ENCODE measurements at places on chromosomes 1 and 21.

GRCh38 chr1:31861346-31861745, 45.5 kb upstream of the SPOCD1 start:
- no peak for DNase-seq

GRCh38 chr1:105632342-105633196, 1423.9 kb upstream of the PRMT6 start:
- DNase-seq = no peak

DNA sequence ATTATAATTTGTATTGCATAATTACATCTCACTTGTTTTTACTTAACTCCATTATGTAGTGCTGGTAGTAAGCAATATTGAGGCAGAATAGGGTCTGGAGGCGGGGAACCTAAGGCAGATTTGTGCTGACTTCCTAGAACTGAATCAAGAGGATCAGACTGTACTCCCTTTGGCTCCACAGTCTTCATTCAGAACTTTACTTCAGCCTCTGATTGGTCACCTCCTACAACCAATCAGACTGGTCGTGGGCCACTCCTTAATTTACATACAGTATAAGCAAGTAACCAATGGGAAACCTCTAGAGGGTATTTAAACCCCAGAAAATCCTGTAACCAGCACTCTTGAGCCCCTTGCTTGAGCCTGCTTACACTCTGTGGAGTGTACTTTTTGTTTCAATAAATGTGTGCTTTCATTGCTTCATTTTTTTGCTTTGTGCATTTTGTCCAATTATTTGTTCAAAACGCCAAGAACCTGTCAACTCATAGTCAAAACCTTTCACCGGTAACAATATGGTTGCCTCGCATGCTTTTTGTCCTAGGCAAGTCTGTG, 31.6 kb downstream of the ZBTB8OS start:
- no peak for DNase-seq

- no peak for DNase-seq
These were observed 324.4 kb downstream of the ADGRL2 start for GRCh38 chr1:82125119-82125518.

GRCh38 chr1:230495891-230496385, 69.8 kb upstream of the PGBD5 start:
- no peak for DNase-seq

DNA sequence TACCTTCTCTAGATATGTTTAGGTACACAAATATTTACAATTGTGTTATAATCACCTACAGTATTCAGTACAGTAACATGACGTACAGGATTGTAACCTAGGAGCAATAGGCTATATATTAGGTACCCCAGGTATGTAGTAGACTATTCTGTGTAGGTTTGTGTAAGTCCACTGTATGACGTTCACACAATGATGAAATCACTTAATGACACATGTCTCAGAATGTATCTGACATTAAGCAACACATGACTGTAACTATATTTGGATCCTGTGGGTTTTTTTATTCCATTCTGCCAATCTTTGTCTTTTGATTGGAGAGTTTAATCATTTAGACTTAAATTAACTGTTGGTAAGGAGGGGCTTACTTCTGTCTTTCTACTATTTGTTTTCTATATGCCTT, 52.1 kb downstream of the STYXL2 start:
- DNase-seq = no peak

GRCh38 chr1:148362216-148362611, 120.9 kb downstream of the PPIAL4G start:
- no peak for DNase-seq

- DNase-seq = no peak
These were observed 549 bp downstream of the MSH4 start for GRCh38 chr1:75797273-75797588.
